T-helper 17 cell (primary cell): ENCODE measurements at places on chromosomes 1 and 21.

DNA sequence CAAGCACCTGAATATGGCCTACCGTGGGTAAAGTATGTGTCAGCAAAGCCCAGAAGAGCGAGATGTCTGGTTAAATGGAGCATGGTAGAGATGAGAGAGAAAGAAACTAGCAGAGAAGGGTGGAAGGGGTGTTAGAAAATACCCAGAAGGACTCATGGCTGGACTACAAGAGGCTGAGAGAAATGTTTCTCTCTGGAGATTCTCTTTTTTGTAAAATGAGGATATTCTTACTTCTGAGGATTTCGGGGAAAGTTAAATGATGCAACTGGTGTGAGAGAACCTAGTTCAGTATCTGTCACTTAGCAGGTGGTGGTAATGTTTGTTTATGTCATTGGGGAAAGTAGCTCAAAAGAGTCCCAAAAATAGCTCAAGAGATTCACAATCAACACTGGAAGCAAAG lies 7.2 kb upstream of the EPS15 start:
- DNase-seq: no peak

DNA sequence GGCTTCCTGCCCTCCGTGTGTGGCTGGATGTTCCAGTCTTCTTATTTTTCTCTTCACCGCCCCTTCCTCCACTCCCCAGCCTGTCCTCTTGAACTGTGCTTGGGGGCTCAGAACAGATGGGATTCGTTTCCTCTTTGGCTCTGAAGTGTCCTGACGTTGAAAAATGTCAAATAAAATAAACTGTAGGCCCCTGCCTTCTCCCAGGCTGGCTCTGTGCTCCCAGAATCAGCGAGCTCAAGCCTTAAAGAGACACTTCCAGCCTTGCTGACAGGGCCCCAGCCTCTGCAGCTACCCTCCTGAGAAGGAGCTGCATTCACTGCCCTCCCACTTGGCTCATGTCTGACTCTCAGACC lies 104.2 kb upstream of the IPO9 start:
- DNase-seq: no peak

GRCh38 chr1:91679446-91679845 lies 178.8 kb downstream of the CDC7 start:
- no peak for DNase-seq

- no peak for DNase-seq
Observed at GRCh38 chr1:178727014-178727895, 2.2 kb downstream of the RALGPS2 start.

- DNase-seq: no peak
Observed at GRCh38 chr1:178243890-178244289, 150.0 kb downstream of the RASAL2 start.

DNA sequence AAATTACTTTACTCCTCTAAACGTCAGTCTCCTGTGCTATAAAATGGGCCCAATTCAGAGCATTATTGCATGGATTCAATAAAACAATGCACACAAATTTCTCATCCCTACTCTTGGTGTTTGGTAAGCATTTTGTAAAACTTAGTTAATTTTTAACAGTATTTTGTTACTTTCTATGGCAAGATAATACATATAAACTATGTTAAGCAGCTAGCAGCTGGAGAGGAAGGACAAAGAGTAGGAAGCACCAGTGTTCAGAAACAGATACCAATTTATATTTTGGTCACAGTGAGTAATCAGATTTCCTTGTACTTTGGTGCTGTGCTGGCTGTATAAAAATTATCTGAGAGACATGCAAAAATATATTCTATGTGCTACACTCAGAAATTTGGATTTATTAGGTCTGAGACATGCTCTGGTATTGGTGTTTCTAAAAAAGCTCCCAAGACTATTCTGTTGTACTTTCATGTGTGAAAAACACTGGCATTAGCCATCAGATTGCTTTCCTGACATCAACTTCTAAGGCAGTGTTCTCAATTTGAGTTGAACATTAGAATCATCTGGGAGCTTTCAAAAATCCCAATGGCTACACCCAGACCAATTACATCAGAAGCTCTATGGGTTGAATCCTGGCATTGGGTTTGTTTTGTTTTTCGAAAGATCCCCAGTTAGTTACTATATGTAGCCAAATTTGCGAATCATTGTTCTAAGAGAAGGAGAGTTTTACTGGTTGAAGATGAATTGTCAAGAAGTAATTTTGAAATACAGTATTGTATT lies 100.3 kb upstream of the C1orf87 start:
- no peak for DNase-seq

DNA sequence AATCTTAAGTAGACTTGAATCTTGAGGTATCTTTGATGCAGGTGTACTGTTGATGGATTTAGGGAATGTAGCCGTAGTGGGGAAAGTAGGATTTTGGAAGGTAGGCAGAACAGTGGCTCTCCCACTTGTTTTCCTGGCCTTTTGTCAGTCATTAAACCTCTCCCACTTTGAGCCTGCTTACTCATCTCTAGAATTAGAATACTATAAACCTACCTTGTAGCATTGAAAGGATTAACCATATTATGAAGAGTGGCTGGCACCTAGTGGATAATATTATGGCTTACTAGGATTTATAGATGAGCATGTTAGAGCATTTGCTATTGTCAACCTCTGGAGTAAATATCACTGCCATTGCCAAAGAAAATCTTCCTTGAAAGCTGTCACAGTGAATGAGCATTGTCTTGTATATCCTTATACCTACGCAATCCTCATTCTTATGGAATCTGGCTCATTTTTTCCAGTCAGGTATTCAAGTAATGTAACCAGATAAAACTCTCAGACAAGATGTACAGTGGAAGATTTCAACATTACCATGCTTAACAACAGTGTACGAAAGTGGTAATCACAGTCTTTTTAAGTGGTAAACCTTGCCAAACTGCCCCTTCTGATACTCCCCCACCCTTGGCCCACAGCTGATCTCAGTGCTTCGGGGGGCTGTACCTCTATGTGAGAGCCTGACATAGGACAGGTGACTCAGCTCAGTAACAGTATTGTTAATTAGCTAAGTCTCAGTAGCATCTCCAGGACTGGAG lies 44.4 kb downstream of the SH3GLB1 start:
- DNase-seq: no peak

DNA sequence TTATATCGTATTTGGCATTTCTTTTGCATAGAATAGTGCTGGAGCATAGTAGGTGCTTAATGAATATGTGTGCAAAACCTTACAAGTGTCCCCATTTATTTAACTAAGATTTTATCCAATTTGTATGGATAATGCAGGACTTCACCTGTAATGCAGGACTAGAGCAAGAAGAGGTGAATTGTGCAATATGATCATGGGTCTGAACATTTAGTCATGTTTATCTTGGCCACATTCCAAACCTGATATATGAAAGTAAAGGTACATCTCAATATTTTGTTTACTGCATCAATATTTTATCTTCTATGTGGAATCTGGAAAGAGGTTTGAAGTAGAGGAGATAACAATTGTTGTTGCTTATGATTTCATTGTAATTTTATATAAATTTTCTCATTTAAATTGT lies 1626.7 kb upstream of the B3GALT2 start:
- DNase-seq: no peak

GRCh38 chr1:61253059-61253735 lies 170.8 kb downstream of the NFIA start:
- DNase-seq: no peak

- DNase-seq: no peak
Observed at GRCh38 chr1:18199462-18199861, 91.9 kb downstream of the IGSF21 start.

DNA sequence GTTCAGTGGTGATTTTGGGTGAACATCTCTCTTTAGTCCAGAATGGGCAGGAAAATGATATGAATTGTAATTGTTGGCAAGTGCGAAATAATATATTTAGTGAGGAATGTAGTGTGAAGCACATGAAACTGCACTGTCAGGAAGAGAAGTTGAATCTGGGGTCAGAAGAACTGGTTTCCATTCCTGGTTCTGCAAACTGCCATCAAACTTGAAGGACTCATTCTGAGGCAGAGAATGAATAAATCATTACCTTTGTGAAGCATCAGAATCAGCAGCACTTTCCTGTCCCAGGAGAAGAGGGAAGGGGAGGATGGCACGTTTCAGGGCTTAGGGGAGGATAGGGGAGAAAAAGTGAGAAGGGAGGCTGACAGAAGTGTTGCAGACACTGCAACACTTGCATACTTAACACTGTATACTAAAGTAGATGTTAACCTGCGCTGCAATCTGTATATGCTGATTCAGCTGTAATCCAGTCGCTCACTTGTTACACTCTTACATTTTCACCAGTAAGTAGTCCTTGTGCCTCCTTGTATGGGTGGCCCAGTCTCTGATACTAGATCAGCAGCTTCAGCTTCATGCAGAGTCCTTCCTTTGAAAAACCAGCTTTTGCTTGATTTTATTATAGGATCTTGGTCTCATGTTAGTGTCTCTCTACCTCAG lies 10.5 kb upstream of the RPTN start:
- DNase-seq: no peak

DNA sequence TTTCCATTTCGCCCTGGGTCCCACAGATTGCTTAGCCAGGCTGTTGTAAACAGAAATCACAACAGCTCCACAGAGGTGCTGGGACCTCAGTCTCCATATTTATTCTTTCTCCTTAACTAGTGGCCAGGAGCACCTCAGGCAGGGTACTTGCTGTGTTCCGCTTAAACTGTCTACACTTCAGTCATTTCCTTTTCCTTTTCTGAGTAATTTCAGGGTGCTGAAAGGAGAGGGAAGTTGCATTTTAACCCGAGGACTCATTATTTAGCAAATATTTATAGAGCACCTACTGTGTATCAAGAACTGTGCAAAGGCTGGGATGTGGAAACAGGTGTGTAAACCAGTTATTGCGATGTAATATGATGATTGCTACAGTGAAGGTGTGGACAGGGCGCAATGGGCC lies 41.9 kb downstream of the ACP6 start:
- no peak for DNase-seq

- DNase-seq: no peak
Observed at GRCh38 chr1:230278871-230279582, 147.1 kb downstream of the PGBD5 start.

DNA sequence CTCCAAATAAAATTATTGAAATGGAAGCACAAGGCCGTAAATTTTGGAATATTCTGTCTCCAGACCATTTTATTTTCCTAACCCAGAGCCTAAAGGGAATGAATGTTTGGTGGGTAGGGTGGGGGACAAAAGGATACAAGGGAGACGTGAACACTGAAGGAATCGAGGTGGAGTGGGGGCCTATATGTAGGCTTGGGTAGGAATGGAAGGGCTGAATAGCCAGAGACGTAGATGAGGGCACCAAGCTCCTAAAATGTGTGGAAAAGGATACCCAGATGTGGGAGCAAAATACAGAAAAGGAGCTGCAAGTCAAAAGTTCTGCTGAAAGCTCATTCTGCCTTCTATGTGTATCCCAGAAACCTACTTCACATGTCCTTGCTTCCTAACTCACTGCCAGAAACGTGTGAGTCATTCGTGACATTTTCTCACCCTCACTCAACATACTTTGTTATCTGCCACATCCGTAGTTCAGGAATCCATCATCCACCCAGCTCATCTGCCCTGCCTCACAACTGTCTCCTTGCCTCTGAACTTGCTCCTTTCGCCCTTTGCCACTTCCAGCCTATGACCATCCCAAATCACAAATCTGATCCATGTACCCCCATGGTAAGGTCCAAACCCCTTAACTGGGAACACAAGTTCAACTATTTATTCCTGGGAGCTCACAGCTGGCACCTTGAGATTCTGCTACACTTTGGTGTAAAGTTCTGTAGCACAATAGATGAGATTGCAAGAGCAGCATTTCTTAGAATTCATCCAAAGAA lies 84.1 kb upstream of the PRDX6 start:
- no peak for DNase-seq

- DNase-seq: no peak
Observed at GRCh38 chr21:42989816-42990650, 15.7 kb downstream of the PKNOX1 start.

DNA sequence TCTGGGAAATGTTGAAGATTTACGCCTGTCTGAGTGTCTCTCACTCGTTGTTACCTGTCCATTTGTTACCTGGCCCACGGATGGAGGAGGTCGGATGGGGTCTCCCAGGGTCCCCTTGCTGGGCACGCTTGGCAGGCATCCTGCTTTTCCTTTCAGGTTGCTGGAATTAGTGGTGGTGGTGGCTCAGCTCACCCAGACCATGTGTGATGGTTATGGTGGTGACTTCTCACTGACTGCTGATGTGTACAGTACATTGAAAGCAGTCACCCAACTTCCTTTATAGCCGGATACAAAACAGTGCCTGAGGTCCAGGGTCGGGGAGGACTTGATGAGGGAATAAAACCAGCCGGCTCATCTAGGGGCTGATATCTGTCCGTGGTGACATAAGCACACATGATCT lies 19.5 kb downstream of the MAPKAPK2 start:
- no peak for DNase-seq

GRCh38 chr1:204338360-204338759 lies 21.4 kb downstream of the PLEKHA6 start:
- DNase-seq: no peak

- no peak for DNase-seq
Observed at GRCh38 chr1:113101588-113101987, 28.6 kb downstream of the LRIG2 start.

- DNase-seq: no peak
Observed at GRCh38 chr21:41425588-41425953, 468 bp upstream of the MX1 start.

- no peak for DNase-seq
Observed at GRCh38 chr21:32994305-32994704, 31.4 kb upstream of the OLIG2 start.

DNA sequence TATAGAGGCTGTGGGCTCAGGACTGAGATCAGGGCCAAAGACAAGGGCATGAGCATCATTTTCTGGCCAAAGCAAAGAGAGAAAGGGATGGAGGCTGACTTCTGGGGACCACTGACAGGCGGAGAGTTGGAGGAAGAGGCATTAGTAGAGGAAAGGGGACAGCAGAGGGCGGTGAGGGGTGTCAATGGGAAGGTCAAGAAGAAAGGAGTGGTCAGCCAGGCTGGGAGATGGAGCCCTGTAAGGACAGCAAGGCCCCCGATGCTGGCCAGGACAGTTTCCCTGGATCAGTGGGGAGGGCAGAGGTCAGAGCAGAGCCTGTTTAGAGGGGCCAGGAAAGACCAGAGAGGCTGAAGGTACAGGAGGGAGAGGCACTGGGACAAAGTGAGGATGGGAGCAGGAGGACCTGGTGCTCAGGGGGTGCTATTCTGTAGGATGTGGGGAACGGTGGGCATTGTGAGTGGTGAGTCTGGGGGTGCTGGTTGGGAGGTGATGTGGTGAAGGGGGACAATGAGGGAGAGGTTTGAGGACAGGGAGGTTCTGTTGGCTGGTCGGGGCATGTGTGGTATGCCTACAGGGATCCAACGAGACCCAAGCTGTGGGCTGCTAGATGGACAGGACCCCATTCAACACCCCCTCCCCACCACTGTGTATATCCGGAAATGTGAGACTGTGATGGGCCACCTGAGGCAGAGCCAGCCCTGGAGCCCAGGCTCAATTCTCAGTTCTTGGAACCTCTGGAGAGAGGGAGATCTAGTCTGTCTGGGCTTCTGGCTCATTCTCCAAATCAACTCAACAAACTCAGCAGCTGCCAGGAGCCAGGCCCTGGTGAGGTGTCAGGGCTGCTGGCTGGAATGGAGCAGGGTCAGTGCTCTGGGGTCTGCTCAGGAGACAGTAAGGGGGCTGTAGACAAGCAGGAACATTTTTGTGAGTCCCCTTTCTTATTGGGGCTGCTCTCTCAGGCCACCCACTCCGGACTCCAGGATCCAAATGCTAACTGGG lies 1.4 kb upstream of the FAM151A start:
- no peak for DNase-seq

GRCh38 chr1:198833706-198834503 lies 195.1 kb downstream of the PTPRC start:
- no peak for DNase-seq
